ENCODE measurements at places on chromosomes 2 and 18.

GRCh38 chr2:189933041-189933440, 129.5 kb downstream of the MSTN start:
- DNase-seq = no peak

DNA sequence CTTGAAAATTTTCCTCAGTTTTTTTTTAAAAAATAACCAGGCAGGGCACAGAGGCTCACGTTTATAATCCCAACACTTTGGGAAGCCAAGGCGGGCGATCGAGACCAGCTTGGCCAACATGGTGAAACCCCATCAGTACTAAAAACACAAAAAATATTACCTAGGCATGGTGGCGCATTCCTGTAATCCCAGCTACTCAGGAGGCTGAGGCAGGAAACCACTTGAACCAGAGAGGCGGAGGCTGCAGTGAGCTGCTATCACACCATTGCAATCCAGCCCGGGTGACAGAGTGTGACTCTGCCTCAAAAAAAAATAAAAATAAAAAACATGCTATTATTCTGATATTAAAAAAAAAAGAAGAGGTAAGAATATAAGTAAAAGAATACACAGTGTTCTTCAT, 191.0 kb downstream of the ZEB2 start:
- DNase-seq = no peak

DNA sequence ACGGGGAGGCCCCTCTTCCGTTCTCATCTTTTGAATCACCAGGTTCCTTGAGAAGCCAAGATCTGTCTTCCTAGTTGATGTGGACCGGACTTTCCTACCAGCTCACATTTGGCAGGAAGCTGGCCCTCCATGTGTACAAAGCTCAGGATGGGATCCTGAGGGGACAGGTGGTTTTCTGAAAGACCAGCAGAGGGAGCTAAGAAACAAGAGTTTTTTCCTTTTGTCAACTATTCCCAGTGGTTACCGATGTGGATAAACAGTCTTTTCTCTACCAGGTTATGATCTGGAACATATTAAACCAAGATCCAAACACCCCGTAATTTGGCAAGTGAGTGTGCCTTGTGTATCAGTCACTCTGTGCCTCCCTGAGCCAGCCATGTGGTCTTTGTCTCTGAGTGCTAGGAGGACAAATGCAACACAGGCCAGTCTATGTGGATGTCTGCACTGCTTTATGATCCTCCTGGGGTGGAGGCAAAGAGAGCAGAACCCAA, 25.1 kb upstream of the ARHGAP25 start:
- no peak for DNase-seq

- DNase-seq = no peak
Observed at GRCh38 chr2:102677244-102678215, 58.2 kb downstream of the SLC9A2 start.

- no peak for DNase-seq
Observed at GRCh38 chr2:190537765-190538164, 3.2 kb upstream of the NEMP2 start.

- DNase-seq = no peak
Observed at GRCh38 chr2:232526372-232526941, 497 bp downstream of the CHRND start.

DNA sequence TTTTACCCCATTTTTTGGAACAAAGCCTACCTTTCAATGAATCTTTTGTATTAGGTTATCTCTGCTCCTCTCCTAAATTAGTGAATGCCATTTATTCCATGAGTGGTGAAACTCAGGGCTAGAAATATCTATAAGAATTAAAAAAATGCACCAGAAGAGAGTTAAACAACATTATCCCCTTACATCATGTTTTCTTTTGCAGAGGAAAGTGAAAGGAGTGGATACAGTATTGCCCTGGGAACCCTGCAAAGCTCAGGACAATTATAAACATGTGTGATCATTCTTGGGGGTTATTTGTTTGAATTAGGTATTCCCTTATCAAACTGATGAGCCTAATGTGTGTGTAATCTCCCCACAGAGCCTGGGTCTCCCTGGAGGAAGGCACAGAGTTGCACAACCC, 559.2 kb downstream of the RNF144A start:
- DNase-seq = no peak

DNA sequence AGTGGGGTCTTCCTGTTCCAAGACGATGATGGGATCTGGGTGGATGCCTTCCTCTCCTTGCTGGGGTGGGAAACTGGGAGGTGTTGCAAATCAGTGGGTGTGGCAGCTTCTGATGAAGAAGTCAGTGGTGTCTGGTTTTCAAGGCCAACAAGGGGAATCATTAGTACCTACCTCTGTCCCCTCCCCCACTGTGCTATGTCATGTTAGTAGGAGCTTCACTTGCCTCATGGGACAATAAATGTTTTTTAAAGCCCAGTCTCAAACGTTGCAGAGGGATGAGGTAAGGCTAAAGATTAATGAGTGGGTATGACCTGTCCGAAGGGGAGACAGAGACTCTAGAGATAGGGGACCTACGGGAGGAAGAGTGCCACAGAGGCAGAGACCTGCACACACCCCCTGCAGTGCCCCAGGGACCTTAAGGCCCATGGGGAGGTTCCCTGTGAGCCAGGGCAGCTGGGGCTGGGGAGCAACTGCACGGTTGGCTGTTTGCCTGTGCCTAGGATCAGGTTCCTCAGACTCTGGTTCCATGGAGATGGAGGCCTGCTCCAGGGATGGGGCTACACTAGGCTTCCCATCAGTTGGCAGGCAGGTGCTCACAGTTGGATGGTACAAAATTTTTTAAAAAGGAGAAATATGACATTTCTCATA, 37.8 kb upstream of the SLC1A4 start:
- DNase-seq = no peak

DNA sequence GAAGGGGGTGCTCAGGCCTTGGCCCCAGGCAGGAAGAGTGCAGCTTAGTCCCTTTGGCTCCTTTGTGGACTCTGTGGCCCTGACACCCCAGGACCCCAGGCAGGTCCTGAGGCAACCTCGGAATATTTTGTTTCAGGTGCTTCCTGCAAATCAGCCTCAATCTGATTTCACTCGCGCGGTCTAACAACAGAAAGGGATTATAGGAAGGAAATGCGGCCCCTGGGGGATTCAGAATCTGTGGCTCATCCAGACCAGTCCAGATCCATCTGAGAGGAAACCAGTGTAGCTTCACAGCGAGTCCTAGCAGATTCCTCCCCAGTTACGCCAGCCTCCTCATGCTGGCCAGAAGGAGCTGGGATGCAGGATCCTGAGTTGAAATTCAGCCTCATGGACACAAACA, 59.5 kb upstream of the YWHAQ start:
- DNase-seq = no peak

GRCh38 chr18:8516371-8517250, 92.6 kb upstream of the RAB12 start:
- no peak for DNase-seq

DNA sequence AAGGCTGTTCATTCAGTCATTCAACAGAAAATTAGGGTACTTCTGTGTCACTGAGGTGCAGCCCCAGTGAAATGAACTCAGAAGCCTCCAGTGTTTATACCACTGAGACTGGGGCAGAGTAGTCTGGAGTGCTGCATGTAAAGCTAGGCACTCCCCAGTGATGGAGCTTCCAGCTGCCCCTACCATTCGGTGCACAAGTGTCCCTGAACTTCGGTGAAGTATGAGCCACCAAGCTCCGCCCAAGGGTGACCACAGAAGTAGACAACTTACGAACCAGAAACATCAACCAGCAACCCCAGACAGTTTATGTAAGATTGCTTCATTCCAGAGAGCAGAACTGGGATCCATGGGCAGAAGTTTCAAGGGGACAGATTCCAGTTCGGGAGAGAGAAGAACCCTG, 70.6 kb upstream of the FOSL2 start:
- DNase-seq = no peak

DNA sequence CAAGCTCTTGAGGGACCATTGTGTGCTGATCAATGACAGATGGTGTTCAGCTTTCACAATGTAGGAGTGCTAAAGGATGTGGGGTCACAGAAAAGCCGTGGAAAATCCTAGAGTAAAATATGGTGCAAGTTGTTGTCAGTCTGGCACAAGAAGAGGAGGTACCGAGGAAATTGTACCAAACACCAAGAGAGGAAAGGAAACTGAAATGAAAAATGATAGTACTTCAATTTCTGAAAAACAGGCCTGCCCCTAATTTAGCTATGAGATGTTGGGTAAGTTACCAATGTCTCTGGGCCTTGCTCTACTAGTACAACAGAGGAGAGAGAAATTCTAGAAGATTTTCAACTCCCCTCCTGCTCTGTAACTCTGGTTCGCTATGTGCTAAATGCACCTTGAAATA, 78.8 kb upstream of the PELI1 start:
- DNase-seq = no peak

- no peak for DNase-seq
Observed at GRCh38 chr2:158903711-158904405, 64.6 kb upstream of the TANC1 start.

DNA sequence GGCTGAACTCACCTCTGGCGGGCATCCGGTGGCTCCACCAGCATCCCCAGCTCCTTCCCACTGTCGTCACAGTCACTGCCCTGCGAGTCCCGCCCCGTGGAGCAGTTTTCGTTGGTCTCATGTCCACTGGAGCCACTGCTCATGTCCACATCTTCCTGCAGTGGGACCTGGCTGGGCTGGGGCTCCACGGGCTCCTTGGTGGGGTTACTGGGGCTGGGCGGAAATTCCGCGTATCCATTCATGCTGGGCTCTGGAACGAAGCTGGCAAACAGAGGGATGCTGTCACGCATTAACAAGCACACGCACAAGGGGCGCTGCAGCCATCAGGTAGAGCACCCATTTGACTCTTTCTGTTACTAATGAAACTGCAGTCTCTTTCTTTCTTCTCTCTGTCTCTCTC, 10.7 kb downstream of the PER2 start:
- DNase-seq = no peak

Measured in activated T-cell treated with anti-CD3 and anti-CD28 coated beads, Interleukin-2, amount 50 U/mL, for 1 hour (primary cell).